Thoracic aorta (tissue), 2 donors: ENCODE measurements at places on chromosomes 3 and 15. TPM values are rescaled to one million over a fixed set of nuclear protein-coding genes. Genes with fewer than 3 reads are reported as not detected.

GRCh38 chr3:58242340-58242739, 4.7 kb downstream of the ABHD6 start:
- no peak for DNase-seq

CX3CR1 gene
- 0.54 TPM for total RNA-seq

GRCh38 chr3:3573341-3573740, 225.9 kb upstream of the LRRN1 start:
- DNase-seq: no peak

KIF15 gene
- 0.42 TPM for total RNA-seq

DNA sequence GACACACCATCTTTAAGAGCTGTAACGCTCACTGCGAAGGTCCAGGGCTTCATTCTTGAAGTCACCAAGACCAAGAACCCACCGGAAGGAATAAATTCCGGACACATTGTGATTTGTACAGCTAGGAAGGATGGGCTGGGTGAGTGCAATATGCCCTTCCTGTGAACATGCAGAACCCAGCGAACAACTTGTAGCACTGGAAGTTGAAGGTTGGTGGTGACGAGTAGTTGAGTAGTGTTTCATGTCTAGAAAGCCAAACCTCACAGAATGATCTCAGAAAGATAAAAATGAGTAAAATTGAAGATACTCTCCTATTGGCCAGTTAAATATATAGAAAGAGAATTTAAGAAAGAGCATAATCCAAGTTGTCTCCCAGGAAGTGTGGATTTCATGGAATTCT, 462.2 kb upstream of the CFAP20DC start:
- no peak for DNase-seq

RCCD1 gene
- total RNA-seq: 8.6 TPM

CPN2 gene
- not detected for total RNA-seq

- DNase-seq: no peak
Measured at GRCh38 chr3:8153800-8154199, 347.8 kb upstream of the LMCD1 start.

GRCh38 chr3:27340534-27340933, 28.6 kb downstream of the NEK10 start:
- DNase-seq: no peak

UROC1 gene
- total RNA-seq: not detected

SI gene
- total RNA-seq: not detected

GRCh38 chr15:70801109-70801508, 37.8 kb upstream of the UACA start:
- no peak for DNase-seq

GRCh38 chr3:141648055-141648910, 89.8 kb upstream of the RNF7 start:
- DNase-seq: no peak

DNA sequence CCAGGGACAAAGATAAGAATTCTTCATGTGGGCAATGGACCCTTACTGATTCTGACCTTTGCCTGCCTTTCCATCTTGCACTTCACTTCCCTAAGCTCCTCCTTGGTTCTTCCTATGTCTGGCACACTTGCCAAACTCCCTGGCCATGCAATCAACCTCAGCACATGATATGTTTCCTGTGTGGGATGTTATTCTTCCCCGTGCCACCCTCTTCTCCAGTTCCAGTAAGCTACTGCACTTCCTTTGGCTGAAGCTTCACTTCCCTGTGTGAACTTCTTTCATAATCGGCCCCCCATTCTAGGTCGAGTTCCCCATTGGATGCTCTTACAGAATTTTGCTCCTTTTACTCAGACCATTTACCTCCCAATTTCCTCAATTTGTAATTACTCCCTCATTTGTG, 10.7 kb upstream of the TASOR start:
- DNase-seq: no peak

LDHAL6B gene
- total RNA-seq: not detected

XYLB gene
- 38.7 TPM for total RNA-seq

GRCh38 chr3:196142202-196142956, 60.5 kb upstream of the TFRC start:
- DNase-seq: no peak

- DNase-seq: no peak
Measured at GRCh38 chr15:62163397-62164013, 1.6 kb downstream of the C2CD4B start.

DNA sequence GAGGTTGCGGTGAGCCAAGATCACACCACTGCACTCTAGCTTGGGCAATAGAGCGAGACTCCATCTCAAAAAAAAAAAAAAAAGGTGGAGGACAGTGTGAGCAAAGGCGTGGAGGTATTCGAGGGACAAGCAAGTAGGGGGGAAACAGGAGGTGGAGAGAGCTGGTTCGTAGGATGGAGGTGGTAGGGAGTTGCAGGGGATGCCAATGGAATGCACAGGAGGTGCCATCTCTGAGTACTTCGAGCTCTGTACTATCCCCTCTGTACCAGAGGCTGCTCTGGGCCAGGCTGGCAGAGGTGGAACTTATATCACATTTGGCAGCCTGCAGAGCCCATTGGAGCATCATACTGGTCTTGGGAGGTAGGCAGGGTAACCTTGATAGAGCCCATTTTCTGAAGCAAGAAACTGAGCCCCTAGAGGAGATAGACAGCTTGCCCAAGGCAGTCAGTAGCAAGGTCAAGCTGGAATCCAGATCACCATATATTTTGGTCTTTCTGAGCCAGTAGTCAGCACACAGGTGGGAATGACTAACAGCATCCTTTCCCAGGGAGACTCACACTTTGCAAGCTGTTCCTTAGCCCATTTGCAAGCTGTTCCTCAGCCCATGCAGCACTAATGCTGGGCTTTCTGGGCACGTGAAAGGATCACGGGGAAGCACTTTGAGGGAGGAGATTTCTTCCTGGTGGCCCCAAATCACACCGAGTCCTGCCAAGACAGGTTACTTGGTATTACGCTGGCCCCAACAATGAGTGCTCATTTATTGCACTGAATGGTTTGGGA, 9.2 kb upstream of the CCDC33 start:
- DNase-seq: no peak

HYAL3 gene
- total RNA-seq: 0.35 TPM

- no peak for DNase-seq
Measured at GRCh38 chr15:70265466-70265978, 167.8 kb upstream of the TLE3 start.

GRCh38 chr15:35013370-35013769, 25.3 kb upstream of the ZNF770 start:
- DNase-seq: no peak

GRCh38 chr3:63051920-63052319, 176.7 kb upstream of the CADPS start:
- no peak for DNase-seq

DNA sequence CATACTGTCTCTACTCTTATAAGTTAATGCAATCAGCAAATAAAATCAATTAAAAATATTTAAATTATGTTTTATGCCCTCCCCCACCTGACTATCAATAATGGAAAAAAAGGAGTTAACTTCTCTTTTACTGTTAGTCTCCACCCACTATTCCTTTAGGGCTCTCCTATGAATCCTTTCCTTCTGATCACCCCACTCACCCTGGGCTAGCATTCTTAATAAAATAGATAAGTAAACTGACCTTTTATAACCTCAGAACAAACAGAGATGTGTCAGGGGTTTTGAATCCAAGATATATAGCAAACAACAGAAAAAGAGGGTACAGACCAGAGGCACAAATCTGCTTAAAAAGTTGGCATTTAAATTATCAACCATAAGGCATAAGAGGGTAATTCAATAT, 116.1 kb upstream of the PLXND1 start:
- DNase-seq: no peak

DNA sequence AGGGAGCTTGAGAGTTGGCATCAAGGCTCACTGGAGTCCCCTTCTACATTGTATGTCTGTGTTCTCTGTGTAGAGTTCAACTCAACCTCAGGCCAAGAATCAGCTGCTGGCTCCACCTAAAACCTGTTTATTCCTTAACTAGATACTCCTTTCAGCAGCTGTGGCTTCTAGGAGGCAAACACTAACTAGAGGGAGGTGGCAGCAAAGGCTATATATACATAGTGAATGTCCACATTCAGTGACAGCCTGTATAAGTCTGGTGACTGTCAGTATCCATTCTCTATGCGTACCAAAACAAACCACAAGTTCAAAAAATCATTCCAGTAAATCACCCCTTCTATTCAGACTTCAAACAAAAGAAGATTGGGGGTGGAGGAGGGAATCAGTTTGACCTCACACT, 184.3 kb downstream of the CDIN1 start:
- no peak for DNase-seq

DNA sequence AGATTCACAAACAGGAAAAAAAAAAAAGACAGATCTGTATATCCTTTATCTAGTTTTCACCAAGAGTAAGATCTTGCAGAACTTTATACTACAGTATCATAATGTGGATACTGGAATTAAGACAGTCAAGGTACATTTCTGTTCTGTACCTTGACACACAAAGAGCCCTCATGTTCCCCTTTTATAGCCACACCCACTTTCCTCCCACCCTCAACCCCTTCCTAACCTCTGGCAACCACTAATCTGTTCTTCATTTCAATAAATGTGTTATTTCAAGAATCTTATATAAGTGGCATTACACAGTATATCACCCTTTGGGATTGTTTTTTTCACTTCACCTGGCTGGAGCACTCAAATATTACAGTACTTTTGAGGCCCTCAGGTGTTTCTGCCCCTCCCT, 3.6 kb upstream of the RAB6B start:
- no peak for DNase-seq

CKMT1B gene
- not detected for total RNA-seq

GOLGA8O gene
- 2.4 TPM for total RNA-seq

GPR27 gene
- total RNA-seq: 0.54 TPM

GRCh38 chr3:99536555-99537314, 101.7 kb upstream of the COL8A1 start:
- DNase-seq: no peak

DNA sequence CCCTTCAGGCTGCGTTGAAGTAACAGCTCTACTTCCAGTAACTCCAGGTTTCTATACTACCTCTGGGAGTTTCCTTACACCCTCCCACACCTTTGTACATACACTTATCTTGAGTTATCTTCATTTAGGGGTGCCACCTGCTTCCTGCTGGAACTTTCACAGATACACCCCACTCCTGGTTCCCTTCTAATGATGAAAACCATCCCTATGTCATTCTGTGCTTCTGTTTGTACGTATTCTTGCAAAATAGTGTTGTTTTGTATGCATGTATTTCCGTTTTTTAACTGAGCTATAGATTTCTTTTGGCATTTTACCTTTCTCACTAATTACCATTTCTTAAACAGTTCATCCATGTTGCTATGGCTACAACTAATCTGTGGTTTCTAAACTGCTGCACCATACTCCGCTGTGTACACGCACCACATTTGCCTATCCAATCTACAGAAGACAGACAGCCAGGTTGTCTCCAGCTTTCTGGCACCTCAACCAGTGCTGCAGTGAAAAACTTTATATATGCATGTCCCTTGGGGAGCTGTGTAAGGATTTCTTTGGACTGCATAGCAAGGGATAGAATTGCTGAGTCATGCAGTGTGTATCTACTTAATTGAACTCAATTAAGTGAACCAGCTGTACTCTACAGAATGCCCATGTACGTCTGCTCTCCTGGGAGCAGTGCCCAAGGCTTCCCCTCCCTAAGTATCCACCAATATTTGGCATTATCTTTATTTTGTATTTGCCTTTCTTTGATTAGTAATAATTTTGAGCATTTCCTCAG, 61.4 kb upstream of the ST8SIA2 start:
- DNase-seq: no peak

- no peak for DNase-seq
Measured at GRCh38 chr15:20353966-20354883, 187.4 kb downstream of the GOLGA6L6 start.

DNA sequence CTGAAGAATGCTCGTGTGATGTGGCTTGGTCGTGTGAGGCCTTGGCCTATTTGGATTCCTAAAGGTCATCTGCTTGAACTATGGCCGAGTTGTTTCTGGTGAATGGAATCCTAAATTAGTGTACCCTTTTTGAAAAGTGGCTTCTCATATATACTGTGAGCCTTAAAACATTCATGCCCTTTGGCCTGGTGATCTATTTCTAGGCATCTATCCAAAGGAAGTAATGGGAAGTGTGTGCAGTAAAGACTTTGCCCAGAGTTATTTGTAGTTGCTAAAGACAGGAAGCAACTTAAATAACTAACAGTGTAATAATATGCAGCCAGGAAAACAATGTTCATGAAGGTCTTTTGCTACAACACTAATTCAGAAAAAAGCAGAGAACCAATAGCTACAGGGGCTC, 3.0 kb downstream of the DGKG start:
- no peak for DNase-seq

ZNF660 gene
- total RNA-seq: 3.8 TPM

DNA sequence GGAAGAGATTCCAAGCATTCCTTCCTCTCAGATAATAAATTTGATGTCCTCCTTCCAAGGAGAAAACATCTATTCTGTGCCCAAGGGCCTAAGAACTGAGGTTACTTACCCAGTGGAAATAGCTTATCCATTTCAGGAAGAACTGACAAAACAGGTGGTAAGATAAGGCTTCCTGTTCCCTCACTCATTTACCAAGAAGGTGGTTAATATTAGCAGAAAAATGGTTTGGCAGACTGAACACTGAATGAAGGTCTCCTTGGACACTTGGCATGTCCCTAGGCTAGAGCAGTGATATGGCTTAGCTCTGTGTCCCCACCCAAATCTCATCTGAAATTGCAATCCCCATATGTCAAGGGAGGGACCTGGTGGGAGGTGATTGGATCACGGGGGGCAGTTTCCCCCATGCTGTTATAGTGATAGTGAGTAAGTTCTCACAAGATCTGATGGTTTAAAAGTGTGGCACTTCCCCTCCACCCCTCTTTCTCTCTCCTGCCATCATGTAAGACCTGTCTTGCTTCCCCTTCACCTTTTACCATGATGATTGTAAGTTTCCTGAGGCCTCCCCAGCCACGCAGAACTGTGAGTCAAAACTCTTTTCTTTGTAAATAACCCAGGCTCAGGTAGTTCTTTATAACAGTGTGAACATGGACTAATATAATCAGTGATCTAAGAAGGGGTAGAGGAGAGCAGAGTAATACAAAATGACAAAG, 127.4 kb downstream of the ST8SIA2 start:
- no peak for DNase-seq

C2CD4A gene
- total RNA-seq: not detected

FBXW12 gene
- total RNA-seq: not detected

GRCh38 chr3:100500320-100500880, 8.0 kb downstream of the TMEM45A start:
- no peak for DNase-seq
